ENCODE measurements at places on chromosomes 6 and 20. TPM values are rescaled to one million over a fixed set of nuclear protein-coding genes. Genes with fewer than 3 reads are reported as not detected.

DNA sequence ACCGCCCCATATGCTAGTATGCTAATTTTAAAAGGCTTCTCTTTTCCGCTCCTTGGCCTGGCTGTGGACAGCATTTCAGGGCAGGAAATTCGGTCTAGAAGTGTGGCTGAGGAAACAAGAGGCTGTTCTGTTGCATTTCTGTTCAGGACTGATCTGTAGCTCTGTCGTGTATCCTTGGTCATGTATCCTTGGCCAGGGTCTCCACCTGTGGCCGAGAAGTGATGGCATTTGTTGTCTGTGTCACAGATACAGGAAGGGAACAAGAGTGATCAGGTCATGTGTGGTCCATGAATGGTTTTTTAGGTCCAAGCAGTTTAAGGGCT lies 300.5 kb upstream of the SUPT3H start:
- H3K36me3 ChIP-seq, result peaks cover 4% of the 10 kb centered on the region
- H3K27me3 ChIP-seq, result no peaks in the 10 kb centered on the region

DNA sequence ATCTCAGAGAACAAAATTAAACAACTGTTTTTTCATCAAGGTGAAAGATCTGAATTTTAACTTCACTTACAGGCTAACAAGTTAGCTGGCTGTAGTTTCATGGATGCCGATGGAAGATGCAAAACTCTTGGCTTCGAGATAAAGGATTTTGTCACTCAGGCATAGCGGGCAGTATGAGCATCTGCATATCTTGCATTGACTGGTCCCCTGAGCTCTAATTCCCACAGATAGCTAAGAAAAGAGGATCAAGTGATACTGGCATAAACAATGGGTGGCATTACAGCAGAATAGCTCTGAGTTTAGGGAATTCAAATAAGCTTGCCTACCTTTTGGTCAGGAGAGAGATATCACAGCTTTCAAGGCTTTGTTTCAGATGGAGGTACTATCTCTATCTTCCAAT lies 1.8 kb upstream of the CLVS2 start:
- H3K4me1 ChIP-seq, result no peaks in the 10 kb centered on the region
- DNase-seq, result no peak
- H3K36me3 ChIP-seq, result peaks cover 3% of the 10 kb centered on the region
- H3K27ac ChIP-seq, result no peak overlapping the region
- H3K27me3 ChIP-seq, result peaks cover 49% of the 10 kb centered on the region

GRCh38 chr6:135064586-135064985 lies 10.0 kb upstream of the HBS1L start:
- no peaks in the 10 kb centered on the region for H3K27me3 ChIP-seq
- no peak overlapping the region for H3K4me3 ChIP-seq
- H3K4me1 ChIP-seq, result peaks cover 15% of the 10 kb centered on the region
- DNase-seq, result no peak
- H3K27ac ChIP-seq, result no peak overlapping the region

- no peak overlapping the region for H3K4me3 ChIP-seq
- no peaks in the 10 kb centered on the region for H3K27me3 ChIP-seq
- H3K36me3 ChIP-seq, result peaks cover 70% of the 10 kb centered on the region
- no peak for DNase-seq
- peak overlapping the region; percentile 96 for H3K27ac ChIP-seq
Measured at GRCh38 chr20:48717095-48717672, 110.6 kb downstream of the PREX1 start.

- H3K4me3 ChIP-seq, result no peak overlapping the region
- no peaks in the 10 kb centered on the region for H3K36me3 ChIP-seq
- DNase-seq, result no peak
- H3K4me1 ChIP-seq, result no peaks in the 10 kb centered on the region
Measured at GRCh38 chr20:6355754-6356451, 233.1 kb upstream of the FERMT1 start.

DNA sequence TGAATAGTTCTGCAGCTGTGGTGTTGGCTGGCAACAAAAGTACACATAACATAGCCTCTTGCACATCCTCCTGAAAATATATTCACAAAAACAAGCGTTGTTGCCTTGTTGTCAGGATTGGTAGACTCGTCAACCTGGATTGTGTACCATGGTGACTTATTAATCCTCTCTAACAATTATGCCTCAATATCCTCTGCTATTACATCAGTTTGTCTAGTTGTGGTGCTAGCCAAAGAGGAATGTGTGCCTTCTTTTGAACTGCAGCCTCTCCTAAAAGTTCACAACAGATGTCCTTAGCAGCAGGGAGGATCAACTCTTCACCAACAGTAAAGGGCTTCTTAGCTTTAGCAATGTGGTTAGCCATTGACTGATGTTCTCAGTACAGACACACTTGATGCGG lies 3.6 kb upstream of the SF3B5 start:
- no peak for DNase-seq
- peaks cover 9% of the 10 kb centered on the region for H3K36me3 ChIP-seq
- no peaks in the 10 kb centered on the region for H3K27me3 ChIP-seq
- H3K4me3 ChIP-seq, result no peak overlapping the region
- no peak overlapping the region for H3K27ac ChIP-seq

DNA sequence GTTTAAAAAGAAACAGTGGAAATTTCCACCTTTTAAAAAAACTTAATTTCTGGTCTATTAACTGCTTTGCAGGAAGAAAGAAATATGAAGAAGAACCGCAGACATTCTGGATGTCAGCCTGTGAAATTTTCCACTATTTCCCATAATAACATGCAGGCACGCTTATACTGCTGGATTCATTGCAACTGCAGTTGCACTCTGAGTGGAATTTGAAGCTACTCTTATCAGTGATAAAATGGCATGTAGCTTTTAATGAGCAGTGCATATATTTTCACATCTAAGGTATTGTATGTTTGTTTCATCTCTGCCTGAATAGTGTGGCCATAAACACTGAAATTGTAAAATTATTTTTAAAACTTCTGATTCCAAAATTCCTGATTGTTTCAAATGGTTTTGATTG lies 28.2 kb downstream of the NCOA3 start:
- H3K4me3 ChIP-seq, result no peak overlapping the region
- H3K36me3 ChIP-seq, result peaks cover 51% of the 10 kb centered on the region
- no peak overlapping the region for H3K27ac ChIP-seq
- H3K27me3 ChIP-seq, result no peaks in the 10 kb centered on the region

GRCh38 chr6:22320750-22321149 lies 23.9 kb upstream of the PRL start:
- no peak overlapping the region for H3K27ac ChIP-seq
- peaks cover 2% of the 10 kb centered on the region for H3K36me3 ChIP-seq
- H3K4me1 ChIP-seq, result no peaks in the 10 kb centered on the region
- no peak overlapping the region for H3K4me3 ChIP-seq
- no peak for DNase-seq

- peaks cover 23% of the 10 kb centered on the region for H3K27me3 ChIP-seq
- no peak overlapping the region for H3K27ac ChIP-seq
- H3K4me3 ChIP-seq, result no peak overlapping the region
- no peaks in the 10 kb centered on the region for H3K36me3 ChIP-seq
Measured at GRCh38 chr6:125357515-125358256, 55.9 kb upstream of the HDDC2 start.

DNA sequence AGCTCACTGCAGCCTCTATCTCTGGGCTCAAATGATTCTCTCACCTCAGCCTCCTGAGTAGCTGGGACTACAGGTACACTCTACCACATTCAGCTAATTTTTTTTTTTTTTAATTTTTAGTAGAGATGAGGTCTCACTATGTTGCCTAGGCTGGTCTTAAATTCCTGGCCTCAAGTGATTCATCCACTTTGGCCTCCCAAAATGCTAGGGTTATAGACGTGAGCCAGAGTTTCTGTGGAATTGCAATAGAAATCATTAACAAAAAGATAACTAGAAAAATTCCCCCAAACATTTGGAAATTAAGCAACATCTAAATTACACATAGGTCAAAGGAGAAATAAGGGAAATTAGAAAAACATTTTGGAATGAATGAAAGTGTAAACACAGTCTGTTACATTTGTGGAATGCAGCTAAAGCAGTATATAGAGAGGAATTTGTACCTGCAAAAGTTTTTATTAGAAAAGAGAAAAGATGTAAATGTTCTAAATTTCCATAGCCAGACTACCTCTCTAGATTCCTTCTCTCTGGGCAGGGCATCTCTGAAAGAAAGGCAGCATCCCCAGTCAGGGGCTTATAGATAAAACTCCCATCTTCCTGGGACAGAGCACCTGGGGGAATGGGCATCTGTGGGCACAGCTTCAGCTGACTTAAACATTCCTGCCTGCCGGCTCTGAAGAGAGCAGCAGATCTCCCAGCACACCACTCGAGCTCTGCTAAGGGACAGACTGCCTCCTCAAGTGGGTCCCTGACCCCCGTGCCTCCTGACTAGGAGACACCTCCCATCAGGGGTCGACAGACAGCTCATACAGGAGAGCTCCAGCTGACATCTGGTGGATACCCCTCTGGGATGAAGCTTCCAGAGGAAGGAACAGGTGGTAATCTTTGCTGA lies 51.3 kb downstream of the ATRN start:
- no peaks in the 10 kb centered on the region for H3K27me3 ChIP-seq
- H3K4me1 ChIP-seq, result no peaks in the 10 kb centered on the region
- peaks cover 41% of the 10 kb centered on the region for H3K36me3 ChIP-seq
- no peak overlapping the region for H3K27ac ChIP-seq

GRCh38 chr6:159043251-159043650 lies 1.5 kb downstream of the TAGAP start:
- H3K27me3 ChIP-seq, result peaks cover 4% of the 10 kb centered on the region
- peaks cover 69% of the 10 kb centered on the region for H3K4me1 ChIP-seq

- DNase-seq, result no peak
- peaks cover 3% of the 10 kb centered on the region for H3K27me3 ChIP-seq
- no peak overlapping the region for H3K27ac ChIP-seq
- H3K4me1 ChIP-seq, result peaks cover 12% of the 10 kb centered on the region
- no peak overlapping the region for H3K4me3 ChIP-seq
Measured at GRCh38 chr20:49948809-49949507, 12.8 kb downstream of the RNF114 start.

DNA sequence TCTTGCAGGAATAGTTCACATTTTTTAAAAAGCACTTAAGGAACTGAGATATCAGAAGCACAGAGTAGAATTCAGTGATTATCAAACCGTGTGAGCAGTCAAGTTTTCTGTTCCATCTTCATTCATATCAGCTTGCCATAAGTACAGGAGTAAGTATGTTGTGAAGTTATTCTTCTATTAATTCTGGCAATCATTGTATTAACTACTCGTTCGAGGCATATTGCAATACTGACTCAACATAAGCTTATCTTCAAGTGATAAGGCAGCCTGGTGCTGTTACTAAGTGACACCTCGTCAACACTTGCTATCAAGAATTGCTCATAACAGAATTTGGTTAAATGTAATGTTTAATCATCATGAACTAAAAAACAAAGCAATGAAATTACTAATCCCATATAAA lies 75.7 kb upstream of the SNX9 start:
- no peak overlapping the region for H3K4me3 ChIP-seq
- DNase-seq, result no peak
- H3K4me1 ChIP-seq, result peaks cover 46% of the 10 kb centered on the region
- H3K27ac ChIP-seq, result no peak overlapping the region

- no peaks in the 10 kb centered on the region for H3K36me3 ChIP-seq
- H3K27me3 ChIP-seq, result no peaks in the 10 kb centered on the region
- DNase-seq, result no peak
- H3K27ac ChIP-seq, result no peak overlapping the region
- no peak overlapping the region for H3K4me3 ChIP-seq
Measured at GRCh38 chr6:138291849-138292181, 73.5 kb upstream of the PBOV1 start.

DNA sequence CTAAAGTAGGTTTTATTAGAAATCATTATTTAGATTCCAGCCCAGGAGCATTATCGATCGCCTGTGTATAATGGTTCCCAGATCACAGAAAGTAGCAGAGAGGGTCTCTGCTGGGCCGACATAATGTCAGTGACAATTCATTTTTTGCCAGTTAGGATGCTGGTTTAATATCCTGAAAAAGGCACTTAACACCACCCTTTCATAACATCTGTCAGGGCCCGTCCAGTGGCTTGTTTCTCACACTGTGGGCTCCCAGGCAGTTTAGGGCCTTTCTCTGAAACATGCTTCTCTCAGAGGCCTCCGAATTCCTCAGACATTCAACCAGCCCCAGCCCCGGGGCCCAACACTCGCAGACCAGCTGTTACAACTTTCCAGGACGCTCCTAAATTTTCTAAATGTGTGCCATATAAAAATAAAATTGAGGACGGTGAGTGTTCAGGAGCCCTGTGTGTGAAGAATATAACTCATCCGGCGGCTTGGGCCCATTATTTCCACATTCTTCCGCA lies 108.6 kb upstream of the EYA4 start:
- no peak overlapping the region for H3K4me3 ChIP-seq
- H3K27ac ChIP-seq, result no peak overlapping the region
- no peak for DNase-seq
- no peaks in the 10 kb centered on the region for H3K27me3 ChIP-seq

DNA sequence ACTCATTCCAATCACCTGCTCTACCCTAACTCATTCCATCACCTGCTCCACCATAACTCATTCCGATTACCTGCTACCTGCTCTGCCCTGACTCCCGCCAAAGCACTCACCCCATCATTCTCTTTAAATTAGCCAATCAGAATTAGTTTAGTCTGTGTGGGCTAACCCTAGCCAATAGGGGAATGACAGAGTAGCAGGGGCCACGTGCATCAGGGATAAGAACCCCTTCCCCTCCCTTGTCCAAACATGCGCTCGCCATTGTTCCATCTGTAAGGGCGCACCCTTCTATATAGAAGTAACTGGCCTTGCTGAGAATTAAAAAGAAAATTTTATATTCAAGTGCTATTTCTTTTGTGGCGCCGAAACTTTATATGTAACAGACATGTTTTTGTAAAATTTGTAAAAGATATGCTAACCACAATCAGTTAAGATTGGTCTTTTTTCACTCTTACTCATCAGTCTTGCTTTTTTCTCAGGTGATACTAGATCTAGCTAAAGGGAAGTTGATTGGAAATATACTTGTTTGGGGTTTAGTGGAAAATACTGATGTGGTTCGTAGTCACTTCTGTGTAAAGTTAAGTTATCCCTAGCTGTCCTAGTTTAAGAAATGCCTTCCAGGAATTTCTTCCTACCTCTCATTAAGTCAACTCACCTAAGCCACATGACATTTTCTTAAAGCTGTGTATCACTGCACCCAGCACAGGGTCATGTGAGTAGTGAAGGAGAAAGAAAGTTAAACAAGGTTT lies 16.5 kb downstream of the RTN4IP1 start:
- H3K27ac ChIP-seq, result peak overlapping the region; percentile 69
- DNase-seq, result no peak
- H3K36me3 ChIP-seq, result peaks cover 11% of the 10 kb centered on the region
- no peak overlapping the region for H3K4me3 ChIP-seq

GRCh38 chr20:19628570-19629134 lies 129.4 kb upstream of the RIN2 start:
- peaks cover 8% of the 10 kb centered on the region for H3K27me3 ChIP-seq
- DNase-seq, result peak; percentile 34
- H3K36me3 ChIP-seq, result no peaks in the 10 kb centered on the region
- H3K27ac ChIP-seq, result peak overlapping the region; percentile 14
- H3K4me1 ChIP-seq, result no peaks in the 10 kb centered on the region

Gene PROKR2
- not detected for total RNA-seq

Gene MAS1L
- total RNA-seq, result not detected

Gene MATN4
- 1.1 TPM for total RNA-seq

Gene CLVS2
- total RNA-seq, result not detected

Gene PLN
- not detected for total RNA-seq
